ENCODE measurements at places on chromosomes 12 and 14.

DNA sequence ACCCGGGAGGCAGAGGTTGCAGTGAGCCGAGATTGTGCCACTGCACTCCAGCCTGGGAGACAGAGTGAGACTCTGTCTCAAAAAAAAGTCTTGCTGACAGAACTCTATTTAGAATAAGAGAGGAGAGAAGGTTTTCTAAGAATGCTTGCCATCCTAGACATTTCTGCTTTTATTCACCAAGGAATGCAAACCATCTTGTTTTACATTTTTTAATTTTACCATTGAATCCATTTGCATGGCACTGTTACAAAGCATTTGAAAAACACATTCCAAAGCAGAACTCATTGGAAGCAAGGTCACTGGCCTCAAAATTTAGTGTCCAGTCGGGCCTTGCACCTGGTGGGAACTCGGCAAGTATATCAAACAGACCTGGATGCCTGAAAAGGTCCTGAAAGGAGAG, 44.2 kb upstream of the RASSF3 start:
- DNase-seq = no peak

GRCh38 chr14:34355584-34356263, 106.3 kb downstream of the SPTSSA start:
- DNase-seq = peak; percentile 58

DNA sequence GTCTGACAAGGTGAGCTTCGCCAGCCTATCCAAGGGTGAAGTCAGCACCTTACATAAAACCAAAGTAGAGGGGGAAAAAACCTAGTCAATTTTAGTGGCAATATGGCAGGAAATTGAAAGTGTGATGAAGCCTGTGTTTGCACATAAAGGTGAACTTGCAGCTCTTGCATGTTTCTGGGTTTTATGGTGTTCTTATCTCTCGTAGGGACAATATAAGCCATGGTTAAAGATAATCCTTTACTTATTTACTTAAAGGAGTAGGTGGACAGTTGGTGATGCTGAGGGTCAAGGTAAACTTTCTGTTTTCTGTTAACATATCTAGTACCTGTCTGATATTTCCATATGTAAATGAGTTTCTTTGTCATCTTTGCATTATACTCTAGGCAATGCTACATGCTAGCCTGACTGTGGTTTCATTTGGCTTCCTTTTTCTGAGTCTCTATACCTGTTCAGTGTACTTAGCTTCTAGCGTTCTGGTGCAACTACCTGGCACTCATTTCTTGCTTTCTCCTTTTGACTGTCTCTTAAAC, 32.8 kb downstream of the CCDC91 start:
- no peak for DNase-seq

DNA sequence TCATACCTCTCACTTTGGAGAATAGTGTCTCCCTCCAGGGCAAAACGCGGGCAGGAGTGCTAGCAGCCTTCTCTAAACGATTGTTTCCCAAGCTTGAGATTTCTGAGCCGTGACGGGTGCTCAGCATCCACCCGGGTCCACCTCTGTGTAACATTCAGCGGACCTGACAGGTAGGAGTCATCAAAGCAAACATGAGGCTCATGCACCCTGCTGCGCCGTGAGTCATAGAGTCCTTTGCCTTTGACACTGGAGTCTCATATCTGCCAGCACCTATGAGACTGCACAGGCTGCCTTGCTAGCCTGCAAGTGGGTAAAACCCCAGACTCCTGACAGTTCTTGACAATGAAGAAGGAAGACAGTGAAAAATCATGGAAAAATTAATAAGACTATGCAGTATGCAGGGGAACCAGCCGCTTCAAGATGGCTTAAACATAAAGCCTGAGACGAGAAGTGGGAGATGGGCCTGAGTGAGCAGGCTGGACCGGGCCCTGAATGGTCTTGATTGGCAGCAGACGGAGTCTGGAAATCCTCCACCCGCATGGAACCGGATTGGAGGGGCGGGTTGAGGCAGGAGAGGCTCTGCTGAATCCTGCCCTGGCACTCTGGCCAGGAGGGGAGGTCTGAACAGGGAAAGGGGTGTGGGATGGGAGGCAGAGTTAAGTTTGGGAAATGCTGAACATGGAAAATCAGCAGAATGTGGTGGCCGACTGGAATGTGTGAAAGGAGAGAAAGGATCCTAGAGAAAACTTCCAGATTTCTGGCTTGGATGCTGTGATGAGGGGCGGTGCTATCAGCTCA, 54.2 kb downstream of the LGMN start:
- no peak for DNase-seq

- DNase-seq = no peak
Measured at GRCh38 chr12:66726556-66726955, 47.7 kb upstream of the GRIP1 start.

- peak; percentile 1 for DNase-seq
Measured at GRCh38 chr14:96920023-96920422, 122.8 kb downstream of the VRK1 start.

GRCh38 chr12:79934281-79935020, 446 bp downstream of the PPP1R12A start:
- DNase-seq = peak; percentile 39

GRCh38 chr12:86139671-86140070, 116.5 kb downstream of the MGAT4C start:
- DNase-seq = no peak

- DNase-seq = no peak
Measured at GRCh38 chr12:122862110-122862634, 26.9 kb downstream of the HIP1R start.

DNA sequence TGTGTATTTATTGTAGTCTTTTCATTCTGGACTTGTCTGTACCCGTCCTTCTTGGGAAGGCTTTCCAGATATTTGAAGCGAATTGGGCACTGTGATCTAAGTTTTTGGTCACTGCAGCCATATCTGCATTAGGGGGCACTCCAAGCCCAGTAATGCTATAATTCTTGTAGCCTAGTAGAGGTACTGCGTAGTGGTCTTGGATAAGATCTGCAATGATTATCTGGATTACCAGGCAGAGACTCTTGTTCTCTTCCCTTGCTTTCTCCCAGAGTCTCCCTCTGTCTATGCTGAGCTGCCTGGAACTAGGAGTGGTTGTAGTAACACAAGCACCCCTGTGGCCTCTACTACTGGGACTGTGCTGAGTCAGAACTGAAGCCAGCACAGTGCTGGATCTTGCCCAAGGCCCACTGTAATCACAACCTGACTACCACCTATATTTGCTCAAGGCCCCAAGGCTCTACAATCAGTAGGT, 30.0 kb downstream of the SLC38A2 start:
- peak; percentile 68 for DNase-seq

DNA sequence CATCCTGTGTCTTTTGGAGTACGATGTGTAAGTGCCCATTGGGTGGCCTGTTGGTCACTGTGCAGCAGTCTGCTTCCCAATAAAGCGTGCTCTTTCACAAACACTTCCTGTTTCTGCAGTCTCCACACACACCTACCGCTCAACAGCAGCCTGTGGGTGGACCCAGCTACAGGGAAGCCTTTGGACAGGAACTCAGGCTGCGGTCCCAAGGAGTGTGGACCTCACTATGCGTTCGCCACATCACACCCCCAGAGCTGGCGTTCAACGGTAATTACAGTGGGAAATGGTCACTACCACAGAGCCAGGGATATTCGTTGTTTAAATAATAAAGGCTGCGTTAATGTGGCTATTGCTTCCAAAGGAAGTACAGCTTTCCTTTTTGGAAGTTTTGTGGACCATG, 16.2 kb downstream of the PSMC1 start:
- DNase-seq = no peak

GRCh38 chr14:54188064-54188666, 208.6 kb upstream of the CDKN3 start:
- no peak for DNase-seq

- DNase-seq = no peak
Measured at GRCh38 chr12:24770334-24770733, 178.6 kb downstream of the BCAT1 start.

GRCh38 chr12:19014240-19014639, 115.3 kb upstream of the PLEKHA5 start:
- no peak for DNase-seq

GRCh38 chr12:131449027-131449426, 261.9 kb upstream of the SFSWAP start:
- no peak for DNase-seq

DNA sequence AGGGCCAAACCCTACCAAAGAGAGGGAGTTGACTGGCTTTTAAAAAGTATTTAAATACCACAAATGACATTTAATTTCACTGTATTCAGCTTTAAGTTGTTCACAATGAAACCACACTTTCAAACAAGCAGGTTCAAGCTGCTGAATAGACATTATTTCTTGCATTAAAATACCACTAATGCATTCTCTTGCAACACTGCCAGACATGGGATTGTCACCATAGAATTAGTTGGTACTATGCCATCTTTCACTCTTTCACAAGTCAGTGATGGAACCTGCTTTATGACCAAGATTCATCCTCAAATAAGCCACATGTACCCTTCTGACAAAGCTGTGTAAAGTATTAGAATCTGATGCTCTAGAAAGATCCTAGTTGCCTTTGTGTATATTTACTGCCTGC, 239.4 kb downstream of the PAWR start:
- no peak for DNase-seq

DNA sequence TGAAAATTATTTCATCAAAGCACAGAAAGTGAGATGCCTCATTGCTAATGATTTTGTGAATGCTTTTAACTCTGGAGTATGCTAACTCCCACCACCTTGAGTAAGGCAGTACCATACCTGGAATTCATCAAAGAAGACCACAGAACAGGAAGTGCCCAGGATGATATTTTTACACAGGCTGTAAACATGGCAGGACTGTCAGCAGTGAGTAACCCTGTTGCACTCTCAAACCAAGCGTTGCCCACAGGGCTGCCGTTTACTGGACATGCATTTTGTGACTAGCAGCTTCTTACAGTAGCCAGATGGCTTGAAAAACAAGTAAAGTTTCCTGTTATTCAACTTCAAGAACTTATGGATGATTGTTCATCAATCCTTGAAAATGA, 42.4 kb downstream of the RALGAPA1 start:
- DNase-seq = no peak

DNA sequence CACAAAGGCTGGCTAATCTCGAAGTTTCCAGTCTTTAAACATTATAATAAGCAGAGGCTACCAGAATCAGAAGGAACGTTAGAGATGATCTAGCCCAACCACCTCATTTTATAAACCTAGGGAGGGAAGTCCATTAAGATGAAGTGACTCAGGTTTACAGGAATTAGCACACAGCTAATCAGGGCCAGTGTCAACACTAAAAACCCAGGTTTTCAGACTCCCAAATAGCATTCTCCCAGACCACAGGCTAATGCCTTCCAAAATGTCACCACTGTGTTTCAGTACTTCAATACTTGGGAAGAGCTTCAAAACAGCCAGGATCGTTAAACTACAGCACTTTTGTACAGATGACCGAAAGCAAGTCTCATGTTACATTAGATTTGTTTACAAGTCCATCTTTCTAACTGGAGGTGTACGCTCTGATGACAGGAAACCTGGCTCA, 89.2 kb downstream of the FOXN3 start:
- DNase-seq = no peak

- DNase-seq = no peak
Measured at GRCh38 chr14:74612350-74613021, 449 bp upstream of the LTBP2 start.

DNA sequence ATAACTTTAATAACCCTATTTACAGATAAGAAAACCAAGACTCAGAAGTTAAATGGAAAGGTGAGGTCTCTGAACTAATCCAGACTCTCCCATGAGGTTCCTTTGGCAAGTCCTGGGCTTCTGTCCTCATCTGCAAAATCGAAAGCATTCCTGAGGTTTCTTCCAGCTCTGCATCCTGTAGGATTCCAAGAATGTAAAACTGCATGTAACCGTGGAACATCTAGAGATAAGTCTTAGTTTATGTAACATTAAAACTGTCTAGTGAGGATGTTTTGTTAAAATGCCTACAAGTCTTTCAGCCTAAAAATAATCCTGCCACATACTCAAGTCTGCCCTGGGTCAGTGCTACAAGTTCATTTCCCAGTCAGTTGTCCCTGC, 7.3 kb upstream of the ITFG2 start:
- DNase-seq = no peak

DNA sequence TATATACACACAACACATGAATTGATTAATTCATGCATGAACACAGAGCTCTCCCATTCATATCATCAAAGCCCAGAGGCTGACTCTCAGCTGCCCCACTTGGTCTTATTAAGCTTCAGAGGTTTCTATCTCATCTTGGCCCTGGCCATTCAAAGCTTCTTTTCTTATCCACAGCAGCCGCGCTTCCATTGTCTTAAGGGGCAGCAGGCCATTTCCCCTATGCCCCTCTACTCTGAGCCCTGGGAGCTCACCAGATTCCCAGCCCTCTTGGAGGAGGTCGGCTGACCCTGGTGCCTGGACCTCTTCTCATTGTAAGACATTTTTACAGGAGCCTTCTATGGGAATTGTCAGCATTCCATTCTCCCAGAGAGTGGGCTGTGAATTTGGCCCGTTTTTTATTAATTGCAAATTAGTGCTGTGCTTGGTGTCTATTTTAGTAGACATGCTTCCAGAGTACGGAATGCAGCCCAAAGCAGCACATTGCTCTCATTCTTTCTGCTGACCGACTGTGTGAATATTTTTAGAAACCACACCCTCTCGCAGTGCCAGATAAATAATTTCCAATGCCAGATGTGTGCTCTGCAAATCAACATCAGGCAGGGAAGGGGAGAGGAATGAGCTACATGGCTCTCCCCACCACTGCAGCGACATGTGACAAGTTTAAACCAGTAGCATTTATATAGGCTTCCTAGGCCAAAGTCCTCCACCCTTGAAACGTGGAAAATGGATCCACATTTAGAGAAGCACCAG, 58.5 kb downstream of the NUAK1 start:
- no peak for DNase-seq

- DNase-seq = no peak
Measured at GRCh38 chr12:98574110-98574509, 19.4 kb upstream of the SLC25A3 start.

DNA sequence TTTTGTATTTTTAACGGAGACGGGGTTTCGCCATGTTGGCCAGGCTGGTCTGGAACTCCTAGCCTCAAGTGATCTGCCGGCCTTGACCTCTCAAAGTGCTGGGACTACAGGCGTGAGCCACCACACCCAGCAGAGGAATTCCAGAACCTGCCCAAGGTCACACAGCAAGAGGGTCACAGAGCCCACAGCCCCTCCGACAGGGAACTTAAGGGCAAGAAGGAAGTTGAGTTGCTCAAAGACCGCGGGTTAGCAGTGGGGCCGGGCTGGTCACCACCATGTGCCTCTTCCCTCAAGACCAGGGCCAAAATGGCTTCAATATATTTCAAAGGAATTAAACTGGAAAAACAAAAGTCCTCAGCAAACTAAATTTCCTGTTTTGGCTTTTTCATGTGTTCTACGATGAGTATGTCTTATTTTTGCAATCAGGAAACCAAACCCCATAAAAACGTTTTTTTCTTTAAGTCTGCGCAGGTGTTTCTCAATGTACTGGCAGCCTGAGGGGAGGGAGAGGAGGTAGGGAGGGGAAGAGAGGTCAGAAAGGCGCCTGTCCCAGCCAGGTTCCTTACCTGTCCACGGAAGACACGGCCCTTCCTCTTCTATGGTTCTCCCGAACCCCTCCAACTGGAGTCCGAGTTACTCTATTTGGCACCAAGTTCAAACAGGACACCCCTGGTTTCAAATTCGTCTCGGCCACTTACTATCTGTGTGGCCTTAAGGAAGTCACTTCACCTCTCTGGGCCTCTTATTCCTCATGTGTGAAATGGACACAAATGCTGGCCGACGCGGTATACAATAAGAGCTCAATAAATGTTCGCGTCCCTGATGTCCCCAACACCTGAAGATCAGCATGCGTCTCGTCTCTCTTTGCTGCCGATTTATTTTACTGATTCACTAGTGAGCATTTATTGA, 778 bp downstream of the SLC8B1 start:
- peak; percentile 24 for DNase-seq

GRCh38 chr12:94969424-94969823, 34.1 kb downstream of the NDUFA12 start:
- DNase-seq = no peak

GRCh38 chr14:93219103-93219726, 12.2 kb downstream of the UBR7 start:
- DNase-seq = peak; percentile 59
